ENCODE measurements at places on chromosomes 16 and 17.

DNA sequence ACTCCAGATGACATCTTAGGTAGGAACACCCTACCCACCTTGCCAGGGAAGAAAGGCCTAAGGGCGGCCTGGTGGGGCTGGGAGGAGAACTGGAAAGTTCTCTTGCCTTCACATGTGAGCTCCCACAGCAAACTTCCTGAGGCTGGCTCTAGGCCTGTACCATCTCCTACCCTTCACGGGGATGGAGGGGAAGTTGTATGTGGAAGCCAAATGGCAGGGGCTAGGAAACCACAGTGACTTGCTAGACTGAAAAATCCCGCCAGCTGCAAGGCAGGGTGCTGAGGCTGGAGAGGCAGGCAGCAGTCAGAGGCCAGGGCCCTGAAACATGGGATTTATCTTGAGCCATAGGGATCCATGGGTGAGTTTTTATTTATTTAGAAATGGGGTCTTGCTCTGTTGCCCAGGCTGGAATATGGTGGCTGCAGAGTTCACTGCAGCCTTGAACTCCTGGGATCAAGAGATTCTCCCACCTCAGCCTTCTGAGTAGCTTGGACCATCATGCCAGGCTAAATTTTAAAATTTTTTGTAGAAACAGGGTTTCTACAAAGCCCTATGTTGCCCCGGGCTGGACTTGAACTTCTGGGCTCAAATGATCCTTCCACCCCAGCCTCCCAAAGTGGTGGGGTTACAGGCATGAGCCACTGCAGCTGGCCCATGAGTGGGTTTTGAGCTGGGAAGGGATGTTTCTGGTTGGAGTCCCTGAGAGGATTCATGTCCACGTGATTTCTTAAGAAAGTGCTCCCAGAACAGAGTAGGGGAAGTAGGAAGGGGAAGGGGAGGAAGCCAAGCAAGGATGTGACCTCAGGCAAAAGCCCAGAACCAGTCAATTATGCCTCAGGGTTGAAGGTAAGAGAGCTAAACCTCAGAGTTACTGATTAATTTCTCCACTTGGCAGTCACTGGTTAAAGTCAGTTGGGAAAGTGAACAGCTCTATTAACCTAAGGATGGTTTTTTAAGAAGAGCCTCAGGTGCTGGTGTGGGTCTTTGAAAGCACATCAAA, 4.0 kb upstream of the KAT8 start:
- DNase-seq = no peak

DNA sequence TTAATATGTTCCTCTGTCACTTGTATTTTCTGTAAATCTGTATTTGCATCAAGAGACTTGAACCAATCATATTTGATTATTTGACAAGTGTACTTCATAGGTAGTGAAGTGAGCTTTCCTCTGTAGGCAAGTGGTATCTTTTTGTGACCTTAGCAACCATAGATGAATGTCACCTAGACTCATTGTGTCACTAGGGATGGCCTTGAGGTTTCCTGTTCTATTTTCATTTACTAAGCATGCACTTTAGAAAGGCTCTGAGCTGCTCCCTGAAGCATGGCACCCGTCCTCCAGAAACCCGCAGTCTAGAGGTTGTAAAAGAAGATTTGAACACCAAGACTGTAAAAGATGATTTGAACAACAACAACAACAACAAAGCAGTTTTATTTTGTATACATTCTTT, 151.7 kb downstream of the PRKCB start:
- DNase-seq = no peak

GRCh38 chr16:296276-296675, 13.3 kb downstream of the PDIA2 start:
- DNase-seq = no peak

DNA sequence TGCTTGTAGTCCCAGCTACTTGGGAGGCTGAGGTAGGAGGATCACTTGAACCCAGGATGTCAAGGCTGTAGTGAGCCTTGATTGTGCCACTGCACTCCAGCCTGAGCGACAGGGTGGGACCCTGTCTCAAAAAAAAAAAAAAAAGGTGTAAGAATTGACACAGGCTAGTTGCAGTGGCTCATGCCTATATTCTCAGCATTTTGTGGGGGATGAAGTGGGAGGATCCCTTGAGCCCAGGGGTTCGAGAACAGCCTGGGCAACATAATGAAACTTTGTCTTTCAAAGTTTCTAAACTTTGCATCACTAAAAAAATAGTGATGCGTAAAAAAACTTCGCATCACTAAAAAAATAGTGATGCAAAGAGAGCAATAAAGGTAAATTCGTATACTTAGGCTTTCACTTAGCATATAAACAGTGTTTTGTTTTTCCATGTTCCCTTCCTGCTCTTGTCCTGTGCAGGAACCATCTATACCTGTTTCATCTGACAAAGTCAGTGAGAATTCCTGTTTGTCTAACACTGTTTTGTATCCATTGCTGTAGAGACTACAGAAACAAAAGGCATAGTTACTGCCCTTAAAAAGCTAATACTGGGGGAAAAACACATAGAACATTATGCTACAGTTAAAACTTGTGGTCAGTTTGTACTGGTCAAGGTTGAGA, 32.1 kb downstream of the CTCF start:
- no peak for DNase-seq

DNA sequence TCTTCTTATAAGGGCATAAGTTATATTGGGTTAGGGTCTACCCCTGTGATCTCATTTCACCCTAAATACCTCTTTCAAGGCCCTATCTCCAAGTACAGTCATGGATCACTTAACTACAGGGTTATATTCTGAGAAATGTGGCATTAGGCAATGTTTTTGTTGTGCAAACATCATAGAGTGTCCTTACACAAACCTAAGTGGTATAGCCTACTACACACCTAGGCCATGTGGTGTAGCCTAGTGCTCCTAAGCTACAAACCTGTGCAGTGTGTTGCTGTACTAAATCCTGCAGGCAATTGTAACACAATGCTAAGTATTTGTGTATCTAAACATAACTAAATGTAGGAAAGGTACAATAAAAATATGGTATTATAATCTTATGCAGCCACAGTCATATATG, 18.0 kb downstream of the CLEC3A start:
- no peak for DNase-seq

- DNase-seq = no peak
Measured at GRCh38 chr17:63911041-63911635, at the start of gene CSHL1. CSHL1 (minus strand) TSS chr17:63911258; CDS start chr17:63911196, 62 bp downstream.

- no peak for DNase-seq
Measured at GRCh38 chr16:845351-845745, 44.8 kb upstream of the GNG13 start.

- no peak for DNase-seq
Measured at GRCh38 chr16:53726625-53727024, 22.7 kb downstream of the FTO start.

GRCh38 chr17:74635418-74635817, 11.9 kb upstream of the CD300E start:
- DNase-seq = no peak

All from spinal cord (tissue), 10 donors.